ENCODE measurements at places on chromosomes 5 and 9.

DNA sequence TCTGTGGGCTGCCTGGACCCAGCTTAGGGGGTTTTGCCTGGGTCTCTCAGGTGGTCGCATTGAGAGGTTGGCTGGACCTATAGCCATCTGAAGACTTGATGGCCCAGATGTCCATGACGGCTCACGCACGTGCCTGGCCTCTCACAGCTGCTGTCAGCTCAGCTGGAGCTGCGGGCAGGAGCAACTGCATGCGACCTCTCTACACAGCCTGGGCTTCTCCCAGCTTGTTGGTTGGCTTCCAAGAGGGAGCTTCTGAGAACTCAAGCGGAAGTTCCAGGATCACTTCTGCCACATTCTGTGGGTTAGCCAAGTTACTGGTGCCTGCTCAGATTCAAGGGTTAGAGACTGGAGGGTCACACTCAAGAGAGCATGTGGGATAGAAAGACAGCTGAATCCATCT, 99.2 kb downstream of the DAPK1 start:
- no peak for DNase-seq

DNA sequence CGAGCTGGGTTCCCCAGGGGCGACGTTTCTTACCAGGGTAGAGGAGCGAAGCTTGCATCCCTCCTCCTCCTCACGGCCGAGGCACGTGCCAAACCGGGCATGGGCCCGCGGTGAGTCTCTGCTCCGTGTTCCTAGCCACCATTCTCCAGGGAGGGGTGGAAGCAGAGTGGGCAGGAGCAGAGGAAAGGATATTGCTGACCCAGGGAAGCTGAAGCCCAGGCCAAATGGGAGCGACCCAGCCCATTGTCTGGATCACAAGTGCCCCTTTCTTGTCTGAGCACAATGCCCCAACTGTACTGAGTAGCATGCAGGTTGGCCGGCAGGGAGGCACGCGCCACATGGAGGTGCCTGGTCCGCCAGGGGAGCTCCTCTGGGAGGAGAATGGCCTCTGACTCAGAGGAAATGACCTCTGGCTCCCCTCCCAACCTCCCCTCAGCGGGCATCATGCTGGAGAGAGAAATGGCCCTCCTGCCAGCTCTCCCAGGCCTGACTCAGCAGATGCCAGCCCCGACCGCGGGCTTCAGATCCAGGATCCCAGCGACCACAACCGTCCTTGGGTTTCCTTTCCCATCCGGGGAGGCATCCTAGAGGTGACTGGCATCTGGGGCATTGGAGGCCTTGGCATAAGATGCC, 1.1 kb downstream of the PRR7 start:
- DNase-seq = no peak

GRCh38 chr9:79584655-79584982, 12.9 kb downstream of the TLE4 start:
- no peak for DNase-seq

DNA sequence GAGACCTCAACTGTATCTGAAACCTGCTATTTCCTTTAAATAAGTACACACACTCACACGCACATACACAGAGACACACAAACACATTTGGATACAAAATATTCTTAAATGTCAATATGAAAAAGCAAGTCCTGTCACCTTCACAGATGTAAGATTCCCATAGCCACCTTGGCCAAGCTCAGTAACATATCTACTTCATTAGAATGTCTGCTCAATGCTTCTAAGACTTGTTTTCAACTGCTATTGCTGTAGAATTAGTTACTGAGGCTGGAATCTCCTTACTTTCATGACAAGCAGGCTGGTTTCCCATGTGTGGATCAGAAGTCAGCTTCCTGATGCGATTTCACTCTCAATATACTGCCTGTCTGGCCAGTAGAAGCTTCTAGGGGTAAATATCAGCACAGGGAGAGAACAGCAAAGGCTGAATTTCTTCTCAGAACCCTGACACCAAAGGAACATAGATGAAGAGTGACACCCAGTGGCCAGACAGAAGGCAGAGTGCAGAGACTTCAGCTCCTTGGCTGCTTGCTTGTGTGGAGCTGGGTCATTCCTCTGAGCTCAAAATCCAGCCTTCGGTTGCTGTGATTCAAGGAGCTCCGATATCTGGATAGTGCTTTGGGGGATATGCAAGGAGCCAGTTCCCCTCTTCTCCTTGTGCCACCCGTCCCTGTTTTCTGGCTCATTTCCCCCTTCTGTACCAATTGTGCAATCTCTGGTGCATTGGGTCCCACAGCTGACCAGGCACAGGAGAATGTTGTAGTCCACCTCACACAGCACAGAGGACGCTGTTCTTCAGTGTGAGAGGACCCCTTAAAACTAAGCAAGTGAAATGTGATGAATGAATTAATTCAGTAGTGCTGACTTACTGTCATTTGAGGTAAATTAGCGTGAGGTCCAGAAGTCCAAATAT, 26.6 kb upstream of the ABLIM3 start:
- DNase-seq = no peak

GRCh38 chr5:146390469-146390868, 51.8 kb downstream of the POU4F3 start:
- DNase-seq = no peak

DNA sequence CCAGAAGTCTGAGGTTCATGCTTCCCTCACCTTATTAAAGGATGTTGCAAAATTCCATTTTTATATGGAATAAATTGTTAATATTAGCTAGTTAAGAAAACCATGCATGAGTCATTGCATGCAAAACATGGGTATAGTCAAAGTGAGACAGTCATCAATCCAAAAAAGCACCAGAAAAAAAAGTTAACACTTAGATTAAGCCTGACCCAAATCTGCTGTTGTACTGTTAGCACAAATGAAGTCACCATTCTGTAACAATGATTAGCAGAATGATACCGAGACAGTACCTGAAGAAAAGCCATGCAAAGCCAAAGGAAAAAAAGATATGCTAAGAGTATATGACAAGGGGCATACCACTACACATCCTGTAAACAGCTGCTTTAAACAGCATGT, 49.5 kb downstream of the PKD2L2 start:
- no peak for DNase-seq

DNA sequence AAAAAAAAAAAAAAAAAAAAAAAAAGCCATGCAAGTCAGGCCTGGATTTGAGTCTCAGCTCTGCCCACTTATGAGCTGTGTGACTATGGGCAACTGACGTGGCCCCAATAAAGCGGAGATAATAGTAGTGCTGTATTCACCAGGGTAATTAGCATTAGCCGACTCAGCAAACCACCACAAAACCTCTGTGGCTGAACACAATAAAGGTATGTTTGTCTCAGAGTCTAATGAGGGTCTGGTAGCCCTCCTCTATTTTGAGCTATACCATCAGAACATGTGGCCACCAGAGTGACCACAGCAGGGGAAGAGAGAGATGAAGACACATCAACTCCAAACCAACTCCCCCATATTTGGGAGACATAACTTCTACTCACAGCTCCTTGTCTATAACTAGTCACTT, 15.9 kb downstream of the SWI5 start:
- no peak for DNase-seq

GRCh38 chr5:172544371-172545095, 90.2 kb upstream of the SH3PXD2B start:
- DNase-seq = no peak

DNA sequence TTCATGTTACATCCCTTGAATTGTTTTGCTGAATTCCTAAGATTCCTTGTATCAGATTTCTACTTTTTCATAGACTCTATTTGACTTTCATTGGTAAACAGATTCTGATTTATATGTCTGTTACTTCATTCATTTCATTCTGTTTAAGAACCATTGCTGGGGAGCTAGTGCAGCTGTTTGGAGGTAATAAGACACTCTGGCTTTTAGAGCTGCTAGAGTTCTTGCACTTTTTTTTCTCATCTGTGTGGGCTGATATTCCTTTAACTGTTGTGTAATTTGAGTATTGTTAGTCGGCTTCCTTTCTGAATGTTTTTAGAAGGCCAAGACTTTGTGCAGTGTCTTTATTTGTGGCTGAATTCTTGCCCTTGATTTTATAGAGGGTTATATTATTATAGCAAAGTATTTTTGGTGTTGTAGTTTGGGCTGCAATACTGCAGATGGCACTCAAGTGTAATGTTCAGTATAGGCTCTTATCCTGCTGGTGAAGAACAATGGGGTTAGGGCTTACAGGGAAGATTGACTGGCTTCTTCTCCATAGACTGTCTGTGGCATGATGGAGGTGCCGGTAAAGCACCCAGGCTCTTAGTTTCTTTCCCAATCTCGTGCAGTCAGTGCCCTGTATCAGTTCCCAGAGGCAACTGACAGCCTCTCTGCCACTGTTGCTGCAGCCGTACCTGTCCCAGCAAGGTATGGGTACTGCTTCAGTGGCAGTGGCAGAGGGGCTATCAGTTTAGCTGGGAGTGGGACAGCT, 162.2 kb downstream of the OXCT1 start:
- no peak for DNase-seq

- no peak for DNase-seq
These were observed 63.8 kb upstream of the CCNG1 start for GRCh38 chr5:163373436-163374084.

DNA sequence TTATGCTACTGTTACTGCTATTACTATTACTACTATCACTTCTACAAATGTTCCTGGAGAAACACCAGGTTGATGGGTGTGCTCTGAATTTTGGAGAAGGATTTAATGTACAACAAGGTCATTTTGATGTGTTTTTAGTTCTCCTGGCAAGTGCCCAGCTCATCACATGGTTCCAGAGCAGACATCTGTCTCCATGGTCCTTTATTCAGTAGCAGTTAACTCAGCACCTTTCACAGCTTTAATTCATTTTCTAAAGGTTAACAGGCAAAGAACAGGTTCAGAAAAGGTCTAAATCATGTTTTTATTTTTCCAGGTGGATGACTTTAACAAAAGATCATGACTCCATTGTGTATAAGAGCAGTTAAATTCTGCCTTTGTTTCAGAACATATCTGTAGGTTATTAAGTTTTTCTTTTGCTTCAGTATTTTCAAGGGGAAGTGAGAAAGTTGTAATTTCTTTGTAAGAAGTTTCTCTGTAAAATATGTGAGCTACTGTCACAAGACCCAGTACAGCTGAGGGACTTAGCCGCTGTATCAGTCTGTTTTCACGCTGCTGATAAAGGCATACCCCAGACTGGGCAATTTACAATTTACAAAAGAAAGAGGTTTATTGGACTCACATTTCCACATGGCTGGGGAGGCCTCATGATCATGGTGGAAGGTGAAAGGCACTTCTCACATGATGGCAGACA, 41.9 kb downstream of the MTRR start:
- DNase-seq = no peak

DNA sequence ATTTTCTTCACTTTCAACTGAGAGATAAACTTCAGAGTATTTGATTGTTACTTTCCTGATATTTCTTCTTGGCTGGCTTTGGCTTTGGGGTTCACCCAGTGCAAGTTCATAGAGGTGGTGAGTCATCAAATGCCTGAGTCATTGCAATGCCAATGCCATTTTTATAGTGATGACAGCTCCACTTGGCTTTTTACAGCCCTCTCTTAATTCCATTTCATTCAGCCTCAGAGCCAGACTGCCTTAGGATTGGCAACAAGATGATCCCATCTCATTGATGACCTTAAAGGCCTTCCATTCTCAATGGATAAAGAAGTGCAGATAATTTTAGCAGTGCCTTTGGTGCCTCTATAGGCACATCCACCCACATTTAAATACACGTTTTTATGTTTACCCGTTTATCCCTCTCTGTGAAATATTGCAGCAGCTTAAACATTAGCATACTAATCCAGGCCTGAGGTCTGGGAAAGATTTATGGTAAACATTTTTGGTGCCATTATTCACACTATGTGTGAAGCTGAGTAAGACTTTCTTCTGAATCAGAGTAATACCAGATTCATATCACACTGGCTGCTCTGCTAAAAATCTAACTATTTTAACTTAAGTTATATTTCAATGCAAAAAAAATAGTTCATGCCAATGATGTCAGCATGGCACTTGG, 88.9 kb upstream of the TYRP1 start:
- DNase-seq = no peak

DNA sequence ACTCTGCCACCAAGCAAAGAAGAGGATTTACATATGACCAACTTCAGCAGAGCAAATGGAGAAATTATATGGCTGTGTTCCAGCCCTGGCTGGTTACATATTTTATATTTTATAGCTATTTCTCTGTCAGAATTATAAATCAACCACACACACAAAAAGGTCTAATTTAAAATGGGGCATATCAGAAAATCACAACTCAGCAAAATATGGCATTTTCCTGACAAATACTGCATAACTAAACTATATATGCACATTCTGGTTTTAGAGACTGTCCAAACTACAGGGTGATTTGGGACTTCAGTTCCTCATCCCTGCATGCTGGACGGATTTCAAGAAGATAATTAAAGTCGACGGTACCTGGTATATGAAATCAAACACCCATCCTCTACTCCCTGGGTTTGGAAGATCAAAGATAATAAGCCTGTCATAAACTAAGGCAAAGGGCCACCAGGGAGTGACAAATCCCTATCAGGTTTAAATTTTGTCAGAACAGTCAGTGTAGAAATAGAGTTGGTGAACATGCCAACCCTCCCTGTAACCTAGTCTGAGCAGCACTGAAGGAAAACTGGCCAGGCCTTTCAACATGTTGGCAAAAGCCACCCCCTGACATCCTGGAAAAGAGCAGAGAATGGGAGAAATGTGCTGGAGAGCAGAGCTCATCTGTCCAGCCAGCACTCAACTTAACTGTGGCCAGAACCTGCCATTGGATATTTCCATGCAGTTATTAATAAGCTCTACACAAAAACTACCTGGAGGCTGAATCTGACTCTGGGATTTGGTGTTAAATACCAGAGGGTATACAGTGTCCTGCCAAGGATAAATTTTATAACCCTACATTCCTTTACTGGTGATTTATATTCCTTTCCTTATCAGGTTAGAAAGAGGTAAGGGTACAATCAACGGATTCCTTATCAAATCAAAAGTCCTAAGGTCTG, 235.7 kb downstream of the ENC1 start:
- DNase-seq = no peak

GRCh38 chr5:78706825-78707224, 58.3 kb upstream of the LHFPL2 start:
- no peak for DNase-seq
